ENCODE measurements at places on chromosomes 16 and 17.

DNA sequence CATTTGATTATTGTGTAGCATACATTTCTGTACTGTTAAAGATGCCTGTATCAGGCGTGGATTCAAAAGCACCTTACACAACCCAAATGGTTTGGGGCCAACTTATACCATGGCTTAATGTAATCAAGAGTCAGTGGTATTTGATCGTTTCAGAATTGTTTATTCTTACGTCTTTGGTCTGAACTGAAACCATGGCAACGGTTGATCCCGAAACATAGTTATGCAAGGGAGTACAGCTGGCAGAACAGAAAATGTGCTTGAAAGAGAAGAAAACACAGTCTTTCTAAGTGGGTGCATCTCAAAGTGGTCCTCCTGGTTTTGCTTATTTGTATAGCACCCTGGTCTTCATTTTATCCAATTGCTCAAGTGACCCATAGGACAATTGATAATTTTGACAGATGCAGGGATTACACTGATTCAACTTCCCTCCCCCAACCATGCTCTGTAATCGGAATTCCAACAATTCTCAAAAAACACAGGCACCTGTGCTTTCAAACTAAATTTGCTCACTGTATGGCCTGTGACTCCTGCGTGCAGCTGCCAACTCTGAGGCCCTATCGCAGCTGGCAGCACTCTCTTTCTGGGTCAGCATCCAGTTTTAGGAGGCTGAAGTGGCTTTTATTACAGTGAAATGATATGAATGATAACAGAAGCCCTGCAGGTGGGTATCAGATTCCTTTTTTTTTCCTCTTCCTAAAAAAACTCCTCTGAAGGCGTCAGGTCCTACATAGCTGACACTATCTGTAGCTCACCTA lies 77.0 kb upstream of the AXIN2 start:
- no peak for DNase-seq

DNA sequence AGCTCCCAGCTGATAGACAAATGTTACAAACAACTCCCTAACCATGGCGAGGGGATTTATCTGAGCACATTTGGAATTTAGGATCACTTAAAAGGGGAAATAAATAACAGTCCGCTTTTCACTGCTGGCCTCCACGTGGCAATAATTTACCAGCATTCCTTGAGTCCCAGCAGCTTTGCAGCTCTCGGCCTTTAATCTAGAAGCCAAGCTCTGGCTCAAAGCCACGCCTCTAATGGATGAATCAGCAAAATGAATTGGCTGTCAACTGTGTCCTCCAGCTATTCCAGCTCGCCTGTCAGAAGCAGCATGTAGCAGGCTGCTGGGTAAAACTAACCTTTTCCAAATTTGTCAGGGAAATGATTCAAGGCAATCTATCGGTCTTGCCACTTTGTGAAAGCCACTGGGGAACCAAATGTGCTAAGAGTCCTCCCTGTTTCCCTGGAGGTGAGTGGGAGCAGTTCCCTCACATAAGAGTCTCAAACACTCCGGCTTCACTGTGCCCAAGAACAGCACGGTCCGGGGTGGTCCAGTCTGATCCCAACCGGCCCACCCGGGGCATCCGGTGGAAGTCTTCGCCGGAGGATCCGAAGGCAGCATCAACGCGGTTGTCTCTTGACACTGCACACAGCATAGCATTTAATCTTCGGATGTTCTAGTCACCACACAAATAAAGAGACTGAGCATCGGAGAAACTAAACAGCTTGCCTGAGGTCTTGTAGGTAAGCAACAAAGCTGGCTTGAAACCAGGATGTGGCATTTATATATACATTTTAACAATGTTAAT lies 143.3 kb downstream of the PARN start:
- peak; percentile 69 for DNase-seq

- no peak for DNase-seq
Measured at GRCh38 chr17:56023851-56024250, 129.4 kb upstream of the ANKFN1 start.

DNA sequence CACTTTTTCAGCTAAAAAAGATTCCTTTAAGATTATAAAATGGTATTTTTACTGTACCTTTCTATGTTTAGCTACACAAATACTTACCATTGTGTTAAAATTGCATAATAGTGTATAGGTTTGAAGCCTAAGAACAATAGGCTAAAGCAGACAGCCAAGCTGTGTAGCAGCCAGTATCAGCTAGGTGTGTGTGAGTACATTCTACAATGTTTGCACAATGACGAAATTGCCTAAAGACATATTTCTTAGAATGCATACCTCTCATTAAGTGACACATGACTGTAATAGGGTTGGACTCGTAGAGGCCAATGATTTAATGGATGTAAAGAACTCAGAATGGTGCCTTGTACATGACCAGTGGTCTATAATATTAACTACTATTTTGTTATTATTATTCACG lies 1.9 kb upstream of the MT1B start:
- peak; percentile 90 for DNase-seq

DNA sequence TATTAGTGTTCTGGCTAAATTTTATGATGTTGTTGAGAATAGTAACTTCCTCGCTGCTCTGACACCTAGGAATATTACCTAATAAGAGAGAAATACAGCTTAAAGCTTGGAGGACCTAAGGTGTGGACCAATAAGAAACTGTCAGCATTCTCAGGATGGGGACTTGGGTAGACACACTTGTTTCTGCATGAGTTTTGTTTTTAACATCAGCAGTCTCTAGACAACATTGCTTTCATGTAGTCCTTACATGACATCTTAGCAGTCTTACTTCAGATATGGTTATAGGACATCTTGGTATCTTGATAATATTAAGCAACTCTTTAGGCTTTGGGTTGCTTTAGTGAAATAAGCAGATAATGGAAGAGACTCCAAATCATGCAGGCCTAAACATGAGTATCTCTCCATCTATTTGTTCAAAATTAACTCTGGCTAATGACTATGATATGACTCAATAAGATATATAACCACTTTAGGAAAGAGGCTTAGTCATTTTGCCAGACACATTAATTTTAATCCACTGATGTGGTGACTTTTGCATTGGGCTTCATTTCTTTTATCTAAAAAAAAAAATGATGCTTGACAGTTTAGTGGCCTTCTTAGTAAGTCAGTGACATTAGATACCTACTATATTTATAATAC lies 84.5 kb downstream of the WNT3 start:
- DNase-seq = peak; percentile 74

DNA sequence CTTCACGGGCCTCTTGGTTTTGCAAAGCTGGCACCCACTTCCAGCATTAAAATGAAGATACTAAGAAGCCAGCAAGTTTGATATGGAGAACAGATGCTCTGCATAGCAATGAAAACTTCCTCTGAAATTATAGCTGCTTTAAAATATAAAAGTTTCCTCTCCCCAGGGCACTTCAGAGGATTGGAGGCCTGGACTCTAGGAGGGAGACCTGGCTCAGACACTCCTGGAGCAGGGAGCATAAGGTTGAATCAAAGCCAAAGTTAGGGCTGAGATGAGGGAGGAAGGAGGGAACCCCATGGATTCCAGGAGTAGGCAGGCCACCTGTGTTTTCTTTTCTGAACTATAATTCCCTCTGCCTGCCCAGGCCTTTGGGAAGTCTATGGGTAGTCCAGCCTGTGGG lies 176.0 kb upstream of the RPL38 start:
- DNase-seq = no peak

- DNase-seq = peak; percentile 16
Measured at GRCh38 chr17:18039535-18040260, 490 bp downstream of the GID4 start.

DNA sequence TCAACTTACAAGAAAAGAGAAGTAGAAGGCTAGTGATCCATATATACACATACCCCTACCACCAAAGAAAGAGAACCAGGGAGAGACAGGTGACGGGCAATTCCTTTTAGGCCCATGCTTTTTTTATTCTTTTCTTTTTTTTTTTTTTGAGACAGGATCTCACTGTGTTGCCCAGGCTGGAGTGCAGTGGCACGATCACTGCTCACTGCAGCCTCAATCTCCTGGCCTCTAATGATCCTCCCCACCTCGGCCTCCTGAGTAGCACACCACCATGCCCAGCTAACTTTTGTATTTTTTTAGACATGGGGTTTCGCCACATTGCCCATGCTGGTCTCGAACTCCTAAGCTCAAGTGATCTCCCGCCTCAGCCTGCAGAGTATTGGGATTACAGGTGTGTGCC lies 4.8 kb downstream of the HSPB9 start:
- DNase-seq = no peak

- DNase-seq = no peak
Measured at GRCh38 chr16:88599825-88600538, 29.8 kb downstream of the ZC3H18 start.

Measured in foreskin keratinocyte (primary cell).